ENCODE measurements at places on chromosomes 4 and X.

GRCh38 chr4:160265836-160266235, 1163.0 kb downstream of the RAPGEF2 start:
- DNase-seq: peak; percentile 67

- DNase-seq: no peak
Observed at GRCh38 chrX:13876652-13877051, 59.8 kb upstream of the GPM6B start.

GRCh38 chrX:23387550-23388184, 53.0 kb downstream of the PTCHD1 start:
- no peak for DNase-seq

GRCh38 chr4:114156371-114156770, 176.9 kb upstream of the ARSJ start:
- DNase-seq: no peak

DNA sequence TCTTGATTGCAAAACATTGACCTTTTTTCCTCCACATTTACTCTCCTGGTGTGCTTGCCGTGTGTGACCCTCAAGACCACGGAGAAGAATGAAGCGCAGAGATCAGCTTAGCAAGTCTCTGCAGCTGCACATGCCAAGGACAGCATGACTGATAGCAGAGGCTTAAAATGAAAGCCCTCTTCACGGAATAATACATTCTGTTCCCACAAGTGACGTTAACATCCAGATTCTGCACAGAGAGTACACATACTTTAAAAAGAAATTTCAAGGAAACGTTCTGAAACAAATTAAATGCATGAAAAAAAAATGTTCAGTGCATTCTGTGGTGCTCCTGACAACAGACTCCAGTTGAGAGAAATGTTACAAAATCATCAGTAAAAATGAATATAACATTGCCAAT, 60.9 kb downstream of the SLC7A11 start:
- DNase-seq: no peak

- DNase-seq: no peak
Observed at GRCh38 chr4:184536065-184536880, 61.9 kb upstream of the IRF2 start.

DNA sequence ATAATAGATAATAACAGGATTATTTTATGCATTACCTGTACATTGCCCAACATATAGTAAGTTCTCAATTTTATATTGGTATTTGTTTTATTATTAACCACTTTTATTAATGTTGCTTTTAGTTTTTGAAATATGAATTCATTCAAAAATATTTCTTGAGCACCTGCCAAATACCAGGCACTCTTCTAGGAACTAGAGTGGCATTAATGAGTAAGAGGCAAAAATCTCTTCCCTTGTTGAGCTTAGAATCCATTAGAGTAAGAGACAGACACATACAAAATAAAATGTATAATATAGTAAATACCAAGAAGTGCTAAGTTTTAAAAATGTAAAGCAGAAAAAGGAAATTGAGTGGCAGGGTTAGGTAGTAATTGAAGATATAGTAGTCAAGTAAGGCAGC, 45.8 kb downstream of the TET2 start:
- DNase-seq: no peak

DNA sequence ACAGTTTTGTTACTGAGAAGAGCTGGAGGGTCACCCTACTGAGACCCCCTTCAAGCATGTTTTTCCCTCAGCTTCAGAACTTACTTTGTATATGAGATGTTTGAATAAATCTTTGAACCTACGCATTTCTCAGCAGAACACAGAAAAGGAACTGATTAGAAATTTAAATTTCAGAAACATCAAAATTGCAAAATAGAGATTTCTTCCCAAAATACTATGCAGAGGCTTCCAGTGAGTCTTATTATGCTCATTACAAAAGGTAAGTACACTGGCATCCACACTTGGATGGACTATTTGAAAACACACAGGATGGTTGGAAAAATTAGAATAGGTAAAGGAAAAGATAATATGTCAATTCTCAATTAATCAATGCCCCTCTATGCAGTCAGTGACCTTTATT, 91.2 kb downstream of the COX7B2 start:
- no peak for DNase-seq

GRCh38 chr4:15493411-15493810, 23.7 kb downstream of the CC2D2A start:
- no peak for DNase-seq

- no peak for DNase-seq
Observed at GRCh38 chr4:168832763-168833575, 177.1 kb downstream of the CBR4 start.

DNA sequence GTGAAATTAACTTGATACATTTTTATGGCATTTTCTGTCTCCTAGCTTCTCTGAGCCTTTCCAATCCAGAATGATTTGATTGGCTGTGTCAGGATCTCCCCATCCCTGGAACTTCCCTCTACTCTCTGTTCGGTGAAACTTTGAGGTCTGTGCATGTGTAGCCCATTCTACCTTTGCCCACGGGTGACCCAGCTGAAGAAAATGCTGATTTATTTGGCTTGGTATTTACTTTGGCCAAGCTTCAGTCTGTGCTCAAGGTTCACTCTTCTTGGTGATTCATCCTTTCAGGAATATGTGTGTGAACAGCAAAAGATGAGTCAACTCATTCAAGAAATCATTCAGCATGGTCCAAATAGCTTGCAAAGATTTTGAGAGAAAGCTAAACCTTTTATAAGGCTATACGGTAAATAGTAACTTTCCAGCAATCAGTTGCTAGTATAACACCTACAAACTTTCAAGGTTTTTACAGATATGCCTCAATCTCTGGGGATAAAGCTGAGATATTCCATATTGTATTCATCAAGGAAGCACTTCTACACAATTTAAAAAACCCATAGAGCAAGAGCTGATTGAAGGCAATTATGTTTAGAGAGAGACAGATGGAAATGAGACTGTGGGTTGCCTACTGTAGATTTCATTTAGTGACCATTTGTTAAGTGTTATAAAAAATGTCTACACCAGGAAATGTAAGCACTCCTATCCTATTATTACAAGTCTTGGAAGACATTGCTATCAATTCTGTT, 233.9 kb upstream of the CXXC4 start:
- no peak for DNase-seq

DNA sequence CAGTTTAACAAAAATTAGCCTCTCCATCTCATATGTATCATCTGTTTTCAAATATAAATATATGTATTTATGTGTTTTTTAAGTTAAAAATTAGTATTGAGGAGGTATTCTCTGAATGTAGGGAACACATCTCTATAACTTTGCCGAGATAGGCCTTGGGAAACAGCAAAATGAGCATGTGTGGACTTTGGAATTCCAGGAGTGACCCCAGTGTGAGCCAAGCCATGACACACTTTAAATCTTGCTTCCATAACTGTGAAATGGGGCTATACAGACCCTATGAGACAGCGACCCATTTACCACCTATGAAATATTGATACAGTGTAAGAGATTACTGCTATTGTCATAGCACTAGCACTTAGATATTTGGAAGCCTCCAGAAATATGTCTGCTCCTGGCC, 58.8 kb downstream of the FRMPD4 start:
- no peak for DNase-seq

GRCh38 chr4:173002830-173003561, 165.6 kb upstream of the GALNT7 start:
- no peak for DNase-seq

GRCh38 chr4:55399581-55399980, 3.8 kb downstream of the TMEM165 start:
- no peak for DNase-seq

- no peak for DNase-seq
Observed at GRCh38 chr4:165873298-165874071, 448 bp downstream of the TLL1 start.

DNA sequence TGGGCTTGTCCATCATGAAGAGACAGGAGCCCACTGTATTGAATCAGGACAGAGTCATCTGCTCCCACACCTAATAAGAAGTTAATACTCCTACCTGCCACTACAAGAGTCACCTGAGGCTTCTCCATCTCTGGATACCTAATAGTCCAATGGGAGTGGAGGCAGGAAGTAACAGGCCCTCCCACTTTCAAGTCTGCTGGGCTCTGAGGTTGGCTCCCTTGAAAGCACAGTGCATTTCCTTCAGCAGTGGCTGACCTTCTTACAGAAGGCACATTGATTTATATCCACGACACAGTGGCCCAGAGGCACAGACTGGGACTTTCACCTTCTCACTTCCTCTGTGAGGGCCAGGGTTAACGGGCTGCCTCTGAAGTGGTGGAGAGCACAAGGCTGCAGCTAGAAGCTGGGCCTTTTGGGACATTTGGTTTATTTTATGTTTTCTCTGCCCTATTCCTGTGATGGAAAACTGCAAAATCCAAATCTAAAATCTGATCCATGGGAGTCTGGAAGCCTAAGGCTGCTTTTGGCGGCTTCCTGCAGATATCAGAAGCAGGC, 38.1 kb downstream of the FRG2 start:
- DNase-seq: no peak

GRCh38 chrX:111264385-111264784, 5.9 kb downstream of the CAPN6 start:
- no peak for DNase-seq

DNA sequence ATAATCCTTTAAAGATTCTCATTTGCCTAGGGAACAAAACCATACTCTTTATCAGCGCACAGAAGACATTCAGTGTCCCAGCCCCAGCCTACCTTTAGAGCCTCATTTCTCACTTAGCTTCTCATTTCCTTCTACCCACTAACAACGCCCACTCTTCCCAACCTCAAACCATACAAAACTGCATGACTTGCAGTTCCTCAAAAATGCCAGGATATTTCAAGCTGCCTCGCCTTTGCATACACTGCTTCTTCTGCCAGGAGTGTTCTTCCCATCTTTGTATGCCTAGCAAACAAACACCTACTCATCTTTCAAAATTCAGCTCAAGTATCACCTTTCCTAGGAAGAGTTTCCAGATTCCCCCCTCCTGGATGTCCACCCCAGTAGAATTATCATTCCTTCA, 129.9 kb upstream of the ADGRL3 start:
- no peak for DNase-seq

GRCh38 chrX:134741746-134742145, 83.5 kb upstream of the PLAC1 start:
- no peak for DNase-seq

GRCh38 chr4:54228961-54229501, at the start of gene PDGFRA:
PDGFRA (plus strand) TSS chr4:54229293; CDS start chr4:54258769, 29,476 bp downstream.
- no peak for DNase-seq

DNA sequence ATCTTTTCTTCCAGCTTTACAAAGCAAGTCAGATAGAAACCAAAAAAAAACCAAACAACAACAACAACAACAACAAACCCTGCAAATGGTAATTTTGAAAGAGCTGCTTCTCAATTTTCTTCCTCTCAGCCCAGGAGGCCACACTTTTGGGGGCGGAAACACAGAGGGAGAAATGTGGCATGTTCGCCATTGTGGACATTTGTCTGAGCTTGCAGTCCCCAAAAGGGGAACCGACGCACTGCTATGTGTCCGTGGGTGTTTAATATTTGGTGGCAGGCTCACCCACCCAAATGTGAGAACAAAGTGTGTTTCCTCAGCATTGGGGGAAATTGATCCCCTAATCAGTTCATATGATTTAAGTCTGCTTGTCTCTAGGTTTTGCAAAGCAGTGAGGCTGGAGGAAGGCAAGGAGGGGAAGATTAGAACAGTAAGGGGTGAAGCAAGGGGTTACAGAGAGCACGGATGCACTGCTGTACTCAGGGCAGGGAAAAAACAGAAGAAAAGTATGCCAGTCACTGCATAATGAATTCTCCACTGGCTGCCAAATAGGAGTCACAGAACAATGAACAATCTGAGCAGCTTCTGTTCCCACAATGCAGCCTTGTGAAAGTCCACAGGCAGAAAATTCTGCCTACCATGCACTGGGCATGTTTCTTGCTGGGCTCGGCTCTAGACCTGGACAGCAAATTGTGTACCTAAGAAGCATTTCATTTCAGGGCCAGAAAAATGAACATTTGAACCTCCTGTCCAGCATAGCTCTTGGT, 74.7 kb upstream of the GPM6B start:
- no peak for DNase-seq

DNA sequence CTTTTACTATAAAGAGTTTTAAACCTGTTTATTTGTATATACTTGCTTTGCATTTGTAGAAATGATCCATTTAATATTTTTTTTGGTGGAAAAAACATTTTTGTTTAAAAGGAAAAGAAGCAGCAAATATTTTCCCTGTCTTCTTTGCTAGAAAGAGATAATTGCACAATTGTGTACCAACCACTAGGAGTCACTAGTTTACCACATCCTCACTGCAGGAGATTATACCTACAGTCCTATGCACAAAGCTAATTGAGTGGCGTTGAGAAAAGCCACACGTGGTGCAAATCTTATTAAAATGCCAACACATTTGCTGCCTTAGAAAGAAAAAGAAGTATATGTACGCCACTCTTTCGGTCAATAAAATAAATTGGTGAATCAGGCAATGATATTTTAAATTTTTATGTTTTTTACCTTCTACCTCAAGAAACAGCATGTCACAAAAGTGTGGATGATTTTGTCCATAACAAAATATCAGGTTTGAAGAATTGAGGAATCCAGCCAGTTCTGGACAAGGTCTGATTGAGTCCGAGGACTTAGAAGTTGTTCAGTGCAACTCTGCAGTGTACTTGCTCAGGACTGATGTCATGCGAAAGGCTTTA, 102.9 kb downstream of the GRXCR1 start:
- no peak for DNase-seq

GRCh38 chrX:39019056-39019455, 217.8 kb downstream of the MID1IP1 start:
- peak; percentile 12 for DNase-seq

- no peak for DNase-seq
Observed at GRCh38 chr4:105399532-105400161, 74.2 kb downstream of the PPA2 start.

- DNase-seq: peak; percentile 74
Observed at GRCh38 chr4:79964400-79965211, 108.4 kb downstream of the ANTXR2 start.

- no peak for DNase-seq
Observed at GRCh38 chr4:88382621-88383020, 4.0 kb downstream of the HERC6 start.

DNA sequence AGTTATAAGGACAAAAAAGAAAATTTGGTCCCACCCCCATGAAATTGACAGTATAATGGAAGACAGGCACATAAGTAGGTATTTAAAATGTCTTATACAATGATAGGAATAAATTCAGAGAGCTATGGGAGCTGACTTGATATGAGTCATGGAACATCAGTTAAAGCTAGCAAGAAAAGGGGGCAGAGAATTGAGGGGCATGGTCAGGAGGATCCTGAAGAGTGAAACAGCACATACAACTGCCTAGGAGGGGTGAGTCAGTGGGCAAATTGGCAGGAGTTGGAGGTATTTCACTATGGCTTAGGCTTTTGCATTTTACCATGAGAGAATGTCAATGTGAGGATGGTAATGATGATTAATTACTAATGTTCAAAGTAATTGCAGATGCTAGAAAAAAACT, 95.4 kb upstream of the BANK1 start:
- DNase-seq: no peak

DNA sequence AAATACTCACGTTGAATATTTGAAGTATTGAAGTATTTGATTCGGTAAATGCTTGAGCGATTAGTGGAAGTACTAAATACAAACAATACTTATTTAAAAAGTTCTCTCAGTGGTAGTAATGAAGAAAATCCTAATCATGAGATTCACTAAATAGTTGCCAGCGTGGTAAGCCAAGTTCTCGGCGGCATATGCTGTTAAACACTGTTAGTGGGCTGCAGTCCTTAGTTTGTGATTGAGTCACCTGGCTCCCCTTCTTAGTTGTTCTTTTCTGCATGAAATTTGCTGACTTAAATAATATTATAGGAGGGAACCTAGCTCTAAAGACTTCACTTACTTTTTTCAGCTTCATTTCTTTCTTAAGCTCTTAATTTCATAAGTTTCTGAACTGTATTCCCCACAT, 51.4 kb downstream of the STIM2 start:
- no peak for DNase-seq

GRCh38 chr4:187586892-187587291, 408.7 kb upstream of the ZFP42 start:
- DNase-seq: no peak

- DNase-seq: no peak
Observed at GRCh38 chr4:55079451-55080173, 45.8 kb downstream of the KDR start.
